CD4-positive, alpha-beta T cell treated with Interleukin-21 for 1 hour (primary cell): ENCODE measurements at places on chromosomes 11 and 22.
A peak's percentile ranks its signal among the peaks of the same experiment; 100 is the strongest.

GRCh38 chr11:67261946-67262681, 4.2 kb upstream of the GRK2 start:
- no peak for DNase-seq

DNA sequence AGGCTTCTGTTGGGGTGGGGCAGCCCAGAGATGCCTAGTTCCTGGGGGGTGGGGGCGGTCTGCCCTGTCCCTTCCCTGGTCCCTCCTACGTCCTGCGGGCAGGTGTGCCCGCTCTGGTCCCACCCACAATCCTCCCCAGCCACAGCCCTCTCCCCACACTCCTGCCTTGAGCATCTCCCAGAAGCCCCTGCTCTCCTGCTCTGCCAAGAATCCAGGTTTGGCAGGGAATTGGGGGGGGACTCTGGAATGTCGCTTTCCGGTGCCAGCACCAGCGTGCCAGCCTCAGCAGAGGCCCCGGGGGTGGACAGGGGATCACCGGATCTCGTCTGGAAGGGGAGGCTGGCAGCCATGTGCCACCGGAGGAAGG, 11.4 kb upstream of the PDGFB start:
- DNase-seq: no peak

DNA sequence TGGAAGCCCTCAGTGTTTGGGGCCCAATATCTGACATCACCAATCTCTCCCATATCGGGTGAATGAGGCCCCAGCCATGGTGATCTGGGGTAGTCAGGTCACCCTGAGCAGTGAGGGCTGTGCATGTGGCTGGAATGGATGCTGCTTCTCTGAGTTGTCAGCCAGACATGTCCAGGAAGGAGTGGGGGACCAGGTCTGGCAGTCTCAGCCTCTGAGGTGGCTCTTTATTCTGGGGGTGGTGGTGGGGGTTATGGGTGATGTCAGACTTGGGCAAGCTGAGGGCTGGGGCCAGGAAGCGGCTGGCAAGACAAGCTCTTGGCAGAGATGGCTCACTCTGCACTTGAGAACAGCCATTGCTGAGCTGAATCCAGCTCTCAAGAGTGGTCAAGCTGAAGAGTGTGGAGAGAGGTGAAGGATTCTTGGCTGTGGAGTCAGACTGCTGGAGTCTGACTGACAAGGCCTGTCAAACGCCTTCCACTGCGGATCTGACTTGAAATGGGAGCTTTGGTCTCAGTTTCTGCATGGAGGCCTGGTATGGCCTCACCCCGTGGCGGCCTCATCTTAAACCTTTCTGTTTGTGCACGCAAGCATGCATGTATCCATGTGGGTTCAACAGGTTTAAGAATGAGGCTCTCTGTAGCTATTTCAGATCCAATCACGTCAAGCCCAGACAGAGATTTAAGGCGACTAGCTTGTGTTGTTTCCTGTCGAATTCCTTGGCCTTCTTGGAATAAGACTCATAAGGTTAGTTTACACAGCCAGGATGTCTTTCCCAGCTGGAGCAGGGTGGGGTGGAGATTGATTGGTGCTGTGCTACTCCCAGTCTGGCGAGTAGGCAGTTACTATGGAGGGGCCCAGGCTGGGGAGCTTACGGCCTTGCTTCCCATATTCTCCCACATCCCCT, 83.9 kb upstream of the TIMP3 start:
- no peak for DNase-seq

GRCh38 chr22:20783844-20784723, 10.2 kb downstream of the SERPIND1 start:
- peak; percentile 55 for DNase-seq

DNA sequence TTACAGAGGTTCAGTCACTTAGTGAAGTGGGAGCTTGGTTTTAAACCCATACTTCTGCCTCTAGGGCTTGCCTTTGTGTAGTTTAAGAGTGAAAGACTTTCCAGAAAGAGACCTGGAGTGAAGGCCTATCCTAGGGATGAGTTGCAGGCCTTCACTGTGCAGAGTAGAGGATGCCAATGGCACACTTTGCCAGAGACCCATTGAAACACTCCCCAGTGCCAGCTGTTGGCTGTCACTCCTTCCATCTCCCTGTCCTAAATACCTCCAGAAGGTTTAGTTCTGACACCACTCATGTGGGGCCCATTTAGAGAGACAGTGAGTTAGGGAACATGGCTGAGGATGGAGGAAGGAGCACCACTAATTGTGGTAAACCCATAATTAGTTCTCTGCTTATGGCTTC, 31.5 kb downstream of the NAV2 start:
- DNase-seq: no peak

DNA sequence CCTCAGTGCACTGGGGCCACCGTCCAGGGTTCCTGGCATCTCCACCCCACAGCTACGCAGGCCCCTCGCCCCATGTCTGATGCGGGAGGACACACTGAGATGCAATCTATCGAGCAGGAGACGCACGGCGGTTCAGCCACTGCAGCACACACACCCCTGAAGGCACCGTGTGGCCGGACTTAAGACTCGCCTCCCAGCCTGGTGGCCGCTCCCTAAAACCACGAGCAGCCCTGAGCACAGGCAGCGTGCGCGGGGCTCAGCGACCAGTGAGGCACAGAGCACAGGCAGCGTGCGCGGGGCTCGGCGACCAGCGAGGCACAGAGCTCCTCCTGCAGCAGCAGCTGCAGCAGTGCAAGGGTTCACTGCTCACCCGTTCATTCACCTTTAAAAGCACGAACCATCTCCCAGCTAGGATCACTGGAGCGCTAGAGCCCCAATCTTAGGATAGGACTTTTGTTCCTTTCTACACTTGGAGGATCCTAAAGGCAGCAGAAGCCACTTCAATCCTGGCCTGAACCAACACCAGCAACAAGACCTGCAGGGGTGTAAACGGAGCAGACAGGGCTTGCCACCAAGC, 31.4 kb downstream of the TOLLIP start:
- DNase-seq: no peak

GRCh38 chr11:73141309-73142127, 600 bp downstream of the FCHSD2 start:
- peak; percentile 68 for DNase-seq

GRCh38 chr11:46918083-46918787, at the start of gene LRP4:
Gene LRP4, minus strand, starts transcription at chr11:46918550. Its CDS starts 171 bp downstream, at chr11:46918379.
- DNase-seq: peak; percentile 31

DNA sequence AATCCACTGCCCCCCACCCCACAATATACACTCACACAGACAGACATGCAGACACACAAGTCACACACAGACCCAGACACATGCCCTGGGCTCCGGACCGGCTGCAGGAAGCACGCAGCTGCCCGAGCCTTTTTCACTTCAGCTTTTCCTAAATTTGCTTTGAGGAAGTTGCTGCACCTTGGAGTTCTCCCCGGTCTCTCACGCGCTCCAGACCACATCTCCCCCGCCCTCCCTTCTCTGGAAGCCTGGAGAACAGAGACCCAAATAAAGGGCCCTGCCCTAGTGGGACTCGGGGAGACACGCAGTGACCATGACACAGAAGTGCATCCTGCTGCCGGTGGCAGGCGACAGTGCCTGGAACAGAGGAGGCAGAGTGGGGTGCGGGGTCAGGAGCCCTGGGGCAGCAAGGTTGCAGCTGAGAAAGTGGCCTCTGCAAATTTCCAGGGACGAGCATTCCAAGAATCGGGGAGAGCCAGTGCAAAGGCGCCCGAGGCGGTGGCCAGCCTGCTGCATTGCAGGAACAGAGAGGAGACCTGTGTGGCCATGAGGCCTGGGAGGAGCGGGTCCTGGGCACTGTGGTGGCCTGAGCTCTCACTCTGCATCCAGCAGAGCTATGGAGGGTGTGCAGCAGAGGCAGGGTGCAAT, 19.1 kb downstream of the RPL3 start:
- no peak for DNase-seq

- no peak for DNase-seq
These were observed 32.6 kb downstream of the CAPN1 start for GRCh38 chr11:65214212-65214845.

DNA sequence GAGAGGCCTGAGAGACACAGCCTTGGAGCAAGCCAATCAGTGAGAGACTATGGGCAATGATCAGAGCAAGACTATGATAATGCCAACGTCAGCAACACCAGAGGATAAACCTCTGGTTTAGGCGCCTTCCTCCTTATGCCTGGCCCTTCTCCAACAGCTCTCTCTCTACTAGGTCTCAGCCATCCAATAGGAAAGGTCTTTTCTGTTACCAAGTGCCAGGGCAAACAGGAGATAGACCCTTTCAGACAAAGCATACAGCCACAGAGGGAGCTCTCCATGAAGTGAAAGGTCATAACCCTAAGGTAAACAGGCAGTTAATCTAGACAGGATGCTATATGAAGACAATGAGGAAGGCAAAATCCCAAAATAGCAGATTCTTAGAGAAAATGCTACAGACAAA, 9.5 kb downstream of the STK33 start:
- DNase-seq: no peak

DNA sequence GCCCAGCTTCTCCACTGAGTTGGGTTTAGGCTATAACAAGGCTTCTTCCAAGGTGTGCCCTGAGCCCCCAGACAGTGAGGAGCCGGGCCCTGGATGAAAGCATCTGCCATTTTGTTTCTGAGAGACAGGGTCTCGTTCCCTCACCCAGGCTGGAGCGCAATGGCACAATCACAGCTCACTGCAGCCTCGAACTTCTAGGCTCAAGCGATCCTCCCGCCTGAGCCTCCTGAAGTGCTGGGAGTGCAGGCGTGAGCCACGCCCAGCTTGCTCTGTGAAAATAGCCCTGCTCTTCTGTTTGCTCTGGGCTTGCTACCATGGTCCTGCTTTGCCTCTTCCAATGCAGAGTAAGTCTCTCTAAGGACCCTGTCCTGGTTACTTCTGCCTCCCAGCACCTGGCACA, 6.7 kb downstream of the DENND6B start:
- DNase-seq: no peak

DNA sequence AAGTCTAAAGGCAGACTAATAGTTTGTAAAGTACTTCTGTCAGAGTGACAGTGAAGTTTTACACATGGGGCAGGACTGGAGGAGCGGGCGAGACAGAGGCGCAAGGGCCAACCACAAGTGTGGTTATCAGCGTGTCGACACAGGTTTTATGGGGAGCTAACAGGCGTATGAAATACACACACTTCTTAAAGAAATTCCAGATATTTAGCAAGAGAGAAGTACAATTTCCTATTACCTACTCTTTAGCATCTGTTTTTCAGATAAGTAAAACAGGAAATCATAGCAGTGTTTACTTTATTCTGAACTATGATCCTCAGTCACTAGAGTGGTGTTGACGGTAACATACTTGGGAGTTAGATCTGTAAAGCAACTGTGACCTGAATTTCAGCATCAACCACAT, 22.5 kb downstream of the VSIG10L2 start:
- no peak for DNase-seq

DNA sequence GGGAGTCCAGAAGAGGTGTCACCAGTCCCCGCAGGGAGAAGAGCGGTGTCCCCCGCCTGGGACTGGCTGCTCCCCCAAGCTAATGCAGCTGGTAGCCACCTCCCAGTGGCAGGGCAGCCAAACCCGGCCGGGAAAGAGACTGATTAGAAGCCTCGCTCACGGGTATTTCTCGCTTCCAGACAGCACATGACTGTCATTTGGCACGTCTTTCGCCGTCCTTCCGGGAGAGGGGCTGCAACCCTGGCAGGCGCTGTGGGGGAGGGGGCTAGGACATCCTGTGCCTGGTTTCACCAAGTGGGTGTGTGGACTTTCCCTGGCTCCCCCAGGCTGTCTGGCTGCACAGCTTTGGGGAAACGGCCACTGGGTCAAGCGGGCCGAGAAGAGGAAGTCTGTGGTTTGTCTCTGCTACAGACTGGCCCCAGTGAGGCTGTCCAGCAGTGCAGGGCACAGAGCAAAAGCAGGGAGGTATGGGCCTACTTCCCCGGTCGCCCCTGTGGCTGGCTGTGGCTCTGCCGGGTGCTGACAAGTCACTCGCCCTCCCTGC, 3.8 kb downstream of the CD81 start:
- no peak for DNase-seq

DNA sequence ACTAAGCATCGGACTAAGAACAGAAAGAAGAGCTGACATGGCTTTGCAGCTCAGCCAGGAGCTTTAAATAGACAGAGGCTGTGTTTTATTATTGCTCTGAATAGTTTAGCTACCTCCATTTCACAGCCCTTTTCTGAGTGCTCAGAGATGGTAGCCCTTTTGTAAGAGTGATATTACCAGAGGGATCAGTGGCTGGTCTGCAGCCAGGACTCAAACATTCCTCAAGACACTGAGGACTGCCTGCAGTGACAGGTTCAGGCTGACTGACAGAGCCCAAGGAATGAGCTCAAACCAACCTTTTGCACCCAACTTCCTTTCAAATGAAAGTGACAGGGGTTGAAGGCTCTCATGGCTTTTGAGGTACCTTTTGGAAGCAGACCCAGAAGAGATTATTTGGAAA, 189.0 kb downstream of the DDX10 start:
- peak; percentile 17 for DNase-seq

DNA sequence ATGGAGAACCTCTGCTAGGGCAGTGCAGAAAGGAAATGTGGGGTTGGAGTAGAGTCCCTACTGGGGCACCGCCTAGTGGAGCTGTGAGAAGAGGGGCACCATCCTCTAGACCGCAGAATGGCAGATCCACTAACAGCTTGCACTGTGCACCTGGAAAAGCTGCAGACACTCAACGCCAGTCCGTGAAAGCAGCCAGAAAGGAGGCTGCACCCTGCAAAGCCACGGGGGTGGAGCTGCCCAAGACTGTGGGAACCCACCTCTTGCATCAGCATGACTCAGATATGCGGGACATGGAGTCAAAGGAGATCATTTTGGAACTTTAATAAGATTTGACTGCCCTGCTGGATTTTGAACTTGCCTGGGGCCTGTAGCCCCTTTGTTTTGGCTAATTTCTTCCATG, 8.7 kb downstream of the TSKU start:
- no peak for DNase-seq

- peak; percentile 93 for DNase-seq
These were observed at the start of gene COPB1 for GRCh38 chr11:14499560-14500180. Gene COPB1, minus strand, starts transcription at chr11:14499811. Its CDS starts 883 bp downstream, at chr11:14498928.

- DNase-seq: no peak
These were observed 6.3 kb upstream of the GAL start for GRCh38 chr11:68678031-68678441.

DNA sequence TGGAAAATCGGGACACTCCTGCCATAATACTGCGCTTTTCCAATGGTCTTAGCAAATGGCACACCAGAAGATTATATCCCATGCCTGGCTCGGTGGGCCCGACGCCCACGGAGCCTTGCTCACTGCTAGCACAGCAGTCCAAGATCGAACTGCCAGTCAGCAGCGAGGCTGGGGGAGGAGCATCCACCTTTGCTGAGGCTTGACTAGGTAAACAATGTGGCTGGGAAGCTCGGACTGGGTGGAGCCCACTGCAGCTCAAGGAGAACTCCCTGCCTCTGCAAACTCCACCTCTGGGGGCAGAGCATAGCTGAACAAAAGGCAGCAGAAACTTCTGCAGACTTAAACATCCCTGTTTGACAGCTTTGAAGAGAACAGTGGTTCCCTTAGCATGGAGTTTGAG, 15.6 kb downstream of the PTH start:
- no peak for DNase-seq
